ENCODE measurements at places on chromosomes 13 and 19.

- DNase-seq: no peak
Measured at GRCh38 chr13:36370108-36370429, 23.9 kb upstream of the SPART start.

GRCh38 chr13:30173303-30173610 is 134.1 kb downstream of the KATNAL1 start:
- no peak for DNase-seq

DNA sequence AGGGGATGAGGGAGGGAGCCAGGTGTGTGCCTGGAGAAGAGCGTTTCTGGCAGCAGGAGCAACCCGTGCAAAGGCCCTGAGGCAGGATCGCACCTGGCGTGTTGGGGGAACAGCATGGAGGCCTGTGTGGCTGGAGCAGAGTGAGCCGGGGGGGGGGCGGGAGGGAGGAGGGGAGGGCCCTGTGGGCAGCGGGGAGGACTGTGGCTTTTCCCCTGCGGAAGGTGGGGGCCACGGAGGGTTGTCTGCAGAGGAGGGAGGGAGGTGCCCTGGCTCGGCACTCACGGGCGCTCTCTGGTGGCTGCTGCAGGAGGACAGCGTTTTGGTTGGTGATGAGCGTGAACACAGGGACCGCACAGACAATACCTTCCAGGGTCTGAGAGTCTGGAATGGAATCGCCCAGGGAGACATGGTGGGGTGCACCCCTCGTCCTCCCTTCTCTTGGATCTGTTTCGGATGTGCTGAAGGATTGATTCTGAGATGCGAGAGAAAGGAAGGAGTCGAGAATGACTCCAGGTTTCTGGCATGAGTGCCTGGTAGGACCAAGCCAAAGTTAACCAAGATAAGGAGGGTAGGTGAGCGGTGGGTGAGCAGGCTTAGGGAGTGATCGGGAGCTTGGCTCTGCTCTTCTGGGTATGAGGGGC is 6.5 kb downstream of the RAB11B start:
- peak; percentile 67 for DNase-seq

- DNase-seq: no peak
Measured at GRCh38 chr13:96794669-96795068, 199.6 kb downstream of the OXGR1 start.

DNA sequence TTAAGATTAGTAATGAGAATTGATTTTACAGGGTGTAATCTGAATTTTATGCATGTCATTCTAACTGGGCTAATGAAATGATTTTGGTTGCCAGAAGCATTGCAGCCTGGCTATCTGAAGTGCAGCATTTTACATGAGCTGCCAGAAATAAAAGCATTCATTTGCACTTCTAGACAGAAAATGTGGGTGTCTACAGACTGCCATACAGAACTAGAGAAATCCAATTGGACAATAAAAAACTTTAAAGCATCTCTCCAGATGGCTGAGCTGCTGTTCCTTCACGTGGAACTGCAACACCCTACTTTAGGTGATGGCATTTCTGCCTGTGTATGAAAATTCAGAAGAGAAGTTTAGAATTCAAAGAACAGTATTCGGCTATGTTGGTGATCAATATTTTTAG is 450.1 kb upstream of the SLITRK1 start:
- no peak for DNase-seq

DNA sequence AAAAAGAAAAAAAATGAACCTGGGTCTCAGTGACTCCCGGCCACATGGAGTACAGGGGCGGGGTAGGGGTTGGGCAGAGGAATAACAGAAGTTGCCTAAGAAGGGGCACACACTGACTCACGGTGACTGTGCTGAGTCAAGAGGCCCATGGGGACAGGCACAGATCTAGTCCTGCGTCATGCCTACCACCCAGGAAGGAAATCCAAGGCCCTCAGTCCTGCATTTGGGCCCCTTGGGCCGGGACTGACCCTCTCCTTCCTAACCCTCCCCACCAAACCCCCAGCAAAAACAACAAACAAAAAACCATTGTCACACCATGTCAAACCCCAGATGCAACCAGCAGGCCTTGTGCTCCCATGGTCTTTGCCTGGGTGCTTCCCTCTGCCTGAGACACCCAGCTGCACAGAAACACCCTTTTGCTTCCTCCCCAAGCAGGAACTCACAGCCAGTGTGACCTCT is 9.6 kb upstream of the NOTCH3 start:
- no peak for DNase-seq

GRCh38 chr13:99863789-99864626 is 107.6 kb downstream of the ZIC5 start:
- no peak for DNase-seq

GRCh38 chr13:113783966-113784644 is 25.1 kb downstream of the TMEM255B start:
- no peak for DNase-seq

GRCh38 chr19:33399081-33399744 is 25.7 kb downstream of the CEBPG start:
- no peak for DNase-seq

Measured in neural progenitor cell (in vitro differentiated cells).